ENCODE measurements at places on chromosomes 6 and 20.

- no peak for DNase-seq
These were observed 203.3 kb upstream of the PRDM1 start for GRCh38 chr6:105882828-105883227.

GRCh38 chr20:43961541-43962471 is 47.2 kb downstream of the TOX2 start:
- no peak for DNase-seq

- DNase-seq: no peak
These were observed 64.5 kb downstream of the GMPR start for GRCh38 chr6:16302721-16303552.

DNA sequence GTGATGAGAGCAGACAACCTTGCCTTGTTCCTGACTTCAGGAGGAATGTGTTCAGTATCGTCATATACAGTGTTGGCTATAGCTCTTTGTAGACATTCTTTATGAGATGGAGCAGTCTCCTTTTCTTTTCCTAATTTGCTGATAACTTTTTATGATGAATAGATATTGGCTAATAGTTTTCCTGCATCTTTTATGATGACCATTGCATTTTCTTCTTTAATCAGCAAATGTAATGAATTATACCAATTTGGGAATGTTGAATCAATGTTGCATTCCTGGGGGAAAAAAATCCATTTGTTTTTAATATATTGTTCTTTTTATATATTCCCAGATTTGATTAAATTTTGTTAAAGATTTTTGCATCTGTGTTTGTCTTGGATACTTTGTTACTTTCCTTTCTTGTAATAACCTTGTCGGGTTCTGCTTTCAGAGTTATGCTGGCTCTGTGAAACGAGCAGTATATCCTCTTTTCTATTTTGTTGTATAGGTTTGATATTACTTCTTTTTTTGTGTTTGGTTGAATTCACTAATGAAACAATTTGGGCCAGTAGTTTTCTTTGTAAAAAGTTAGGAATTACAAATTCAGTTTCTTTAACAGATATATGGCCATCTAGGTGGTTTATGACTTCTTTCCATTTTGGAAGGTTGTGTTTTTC is 23.9 kb downstream of the KDM1B start:
- no peak for DNase-seq

GRCh38 chr20:63009045-63009961 is 2.5 kb upstream of the BHLHE23 start:
- peak; percentile 94 for DNase-seq

- peak; percentile 42 for DNase-seq
These were observed 1.0 kb upstream of the SPATA2 start for GRCh38 chr20:49916146-49917002.

- no peak for DNase-seq
These were observed 17.5 kb downstream of the KIF16B start for GRCh38 chr20:16555754-16556153.

GRCh38 chr6:45423111-45423823 is 45.5 kb upstream of the SUPT3H start:
- peak; percentile 58 for DNase-seq

- DNase-seq: no peak
These were observed 32.3 kb upstream of the XRN2 start for GRCh38 chr20:21270806-21271205.

DNA sequence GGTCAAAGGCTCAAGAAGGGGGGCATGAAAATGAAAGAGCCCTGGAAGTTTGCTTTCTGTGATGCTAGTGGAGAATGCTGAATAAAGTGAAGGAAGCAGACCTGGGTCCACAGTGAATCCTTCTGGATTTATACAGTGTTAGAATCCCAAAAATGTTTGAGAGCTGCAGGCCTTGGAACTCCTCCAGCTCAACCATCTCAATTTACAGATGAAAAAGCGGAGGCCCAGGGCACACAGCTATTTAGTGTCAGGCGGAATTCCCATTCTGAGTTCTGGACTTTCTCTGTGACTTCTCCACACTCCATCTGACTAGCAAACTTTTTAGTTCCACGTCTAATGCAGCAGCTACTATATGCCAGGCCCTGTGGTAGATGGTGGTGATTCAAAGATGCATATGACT is 1.5 kb upstream of the PRSS35 start:
- no peak for DNase-seq

- no peak for DNase-seq
These were observed 208.6 kb upstream of the RNF217 start for GRCh38 chr6:124753562-124754105.

- no peak for DNase-seq
These were observed 12.6 kb upstream of the MPC1 start for GRCh38 chr6:166395351-166395750.

DNA sequence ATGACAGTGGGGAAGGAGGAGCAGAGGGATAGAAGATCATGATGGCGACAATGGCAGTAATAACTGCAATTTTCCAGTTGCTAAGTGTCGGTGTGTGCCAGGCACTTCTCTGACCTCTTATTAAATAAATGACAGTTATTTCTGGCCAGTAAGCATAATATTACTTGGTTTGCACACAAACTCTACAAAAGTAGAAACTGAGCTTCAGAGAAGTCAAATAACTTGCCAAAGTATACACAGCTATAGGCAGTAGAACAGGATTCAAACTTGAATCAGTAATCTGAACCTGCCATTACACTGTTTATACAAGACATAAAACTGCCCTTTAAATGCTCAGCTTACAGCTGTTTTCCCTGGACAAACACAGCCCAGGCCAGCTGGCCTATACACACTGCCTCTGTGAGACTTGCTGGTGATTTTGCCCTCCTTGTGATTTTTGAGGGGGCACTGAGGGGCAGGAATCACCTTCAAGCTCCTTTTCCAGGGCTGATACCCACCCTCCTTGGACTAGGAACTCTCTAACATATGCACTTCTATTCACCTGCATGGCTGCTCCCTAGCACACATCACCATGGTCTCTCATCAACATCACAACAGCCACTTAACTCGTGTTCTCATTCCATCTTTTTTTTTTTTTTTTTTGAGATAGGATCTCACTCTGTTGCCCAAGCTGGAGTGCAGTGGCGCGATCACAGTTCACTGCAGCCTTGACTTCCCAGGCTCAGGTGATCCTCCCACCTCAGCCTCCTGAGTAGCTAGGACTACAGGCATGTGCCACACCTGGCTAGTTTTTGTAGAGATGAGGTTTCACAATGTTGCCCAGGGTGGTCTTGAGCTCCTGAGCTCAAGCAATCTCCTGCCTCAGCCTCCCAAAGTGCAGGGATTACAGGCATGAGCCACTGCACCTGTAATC is 63.6 kb downstream of the SLC23A2 start:
- DNase-seq: no peak

DNA sequence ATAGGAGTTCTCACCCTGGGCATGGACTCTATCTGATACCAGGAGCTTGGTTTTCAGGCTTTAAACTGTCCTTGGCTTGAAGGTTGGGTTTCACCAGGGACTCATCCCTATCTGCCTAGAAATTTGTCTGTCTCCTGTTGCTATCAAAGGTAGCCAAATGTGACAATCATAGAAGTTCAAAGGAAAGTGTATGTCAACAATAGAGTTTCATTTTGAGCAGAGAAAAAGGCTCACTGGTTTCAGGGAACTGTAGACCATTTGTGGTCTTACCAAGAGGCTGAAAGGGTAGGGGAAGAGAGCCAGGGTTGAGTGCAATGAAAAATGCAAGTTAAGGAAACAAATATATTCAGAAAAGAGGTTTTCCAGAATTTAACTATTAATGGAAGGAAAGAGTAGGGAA is 966.8 kb upstream of the CITED2 start:
- no peak for DNase-seq

GRCh38 chr6:25703005-25703404 is 51.0 kb downstream of the SCGN start:
- DNase-seq: no peak

DNA sequence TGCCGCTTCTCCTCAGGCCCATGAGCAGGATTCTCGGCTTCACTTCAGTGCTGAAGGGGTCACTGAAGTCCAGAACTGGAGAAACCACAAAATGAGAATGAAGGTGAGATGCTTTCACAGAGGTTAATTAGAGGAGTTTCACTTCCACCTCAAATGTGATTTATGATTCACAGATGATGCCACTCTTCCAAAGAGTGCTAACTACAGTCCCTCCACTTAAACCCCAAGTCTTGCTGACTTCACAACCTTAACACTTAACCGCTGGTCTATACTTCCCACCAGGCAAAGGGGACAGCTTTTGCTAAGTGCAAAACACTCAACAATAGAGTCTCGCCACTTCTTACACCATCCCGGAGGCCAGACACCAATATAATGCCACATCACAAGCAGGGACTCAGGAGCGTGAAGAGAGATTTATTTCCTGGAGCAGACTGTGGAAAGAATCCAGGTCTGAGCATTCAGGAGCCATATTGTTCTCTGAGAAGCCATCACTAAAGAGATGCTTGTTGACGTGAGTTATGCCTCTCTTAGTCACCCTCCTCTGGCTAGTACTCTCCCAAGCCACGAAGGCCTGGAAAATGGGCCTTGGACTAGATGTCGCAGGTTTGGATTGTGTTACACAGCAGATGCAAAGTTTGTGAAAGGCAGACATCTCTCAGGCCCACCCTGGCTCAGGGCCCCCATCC is 24.4 kb downstream of the RRAGD start:
- no peak for DNase-seq

GRCh38 chr6:18491308-18492045 is 104.3 kb downstream of the RNF144B start:
- DNase-seq: no peak

GRCh38 chr6:167770291-167770955 is 56.3 kb upstream of the AFDN start:
- no peak for DNase-seq

- DNase-seq: no peak
These were observed 46.9 kb downstream of the PRDM1 start for GRCh38 chr6:106133040-106133439.

DNA sequence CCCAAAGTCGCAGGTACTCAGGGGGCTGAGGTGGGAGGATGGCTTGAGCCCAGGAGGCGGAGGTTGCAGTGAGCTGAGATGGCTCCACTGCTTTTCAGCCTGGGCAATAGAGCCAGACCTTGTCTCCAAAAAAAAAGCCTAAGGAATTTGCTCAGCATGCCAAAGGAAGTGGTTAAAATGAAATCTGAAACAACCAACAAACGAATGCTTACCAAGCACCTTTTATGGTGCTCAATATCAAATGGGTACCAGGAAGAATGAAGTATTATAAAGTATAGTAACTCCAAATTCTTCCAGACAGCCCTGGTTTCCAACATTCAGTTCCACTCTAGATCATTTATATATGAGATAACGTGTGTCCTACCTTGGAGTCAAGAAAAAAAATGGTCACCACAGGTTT is 14.0 kb downstream of the GMDS start:
- DNase-seq: peak; percentile 18

GRCh38 chr20:58481481-58482021 is 33.6 kb downstream of the APCDD1L start:
- DNase-seq: peak; percentile 95

DNA sequence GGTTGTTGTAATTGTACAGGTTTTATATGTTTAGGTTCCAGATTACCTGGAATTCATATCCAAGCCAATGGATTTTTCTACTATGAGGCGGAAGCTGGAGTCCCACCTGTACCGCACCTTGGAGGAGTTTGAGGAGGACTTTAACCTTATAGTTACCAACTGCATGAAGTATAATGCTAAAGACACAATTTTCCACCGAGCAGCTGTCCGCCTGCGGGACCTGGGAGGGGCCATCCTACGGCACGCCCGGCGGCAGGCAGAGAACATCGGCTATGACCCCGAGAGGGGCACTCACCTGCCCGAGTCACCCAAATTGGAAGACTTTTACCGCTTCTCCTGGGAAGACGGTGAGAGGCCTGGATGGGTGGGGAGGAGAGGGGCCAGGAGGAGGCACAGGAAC is 13.6 kb downstream of the BRPF3 start:
- DNase-seq: no peak

GRCh38 chr20:13110796-13111195 is 102.0 kb downstream of the SPTLC3 start:
- DNase-seq: no peak

DNA sequence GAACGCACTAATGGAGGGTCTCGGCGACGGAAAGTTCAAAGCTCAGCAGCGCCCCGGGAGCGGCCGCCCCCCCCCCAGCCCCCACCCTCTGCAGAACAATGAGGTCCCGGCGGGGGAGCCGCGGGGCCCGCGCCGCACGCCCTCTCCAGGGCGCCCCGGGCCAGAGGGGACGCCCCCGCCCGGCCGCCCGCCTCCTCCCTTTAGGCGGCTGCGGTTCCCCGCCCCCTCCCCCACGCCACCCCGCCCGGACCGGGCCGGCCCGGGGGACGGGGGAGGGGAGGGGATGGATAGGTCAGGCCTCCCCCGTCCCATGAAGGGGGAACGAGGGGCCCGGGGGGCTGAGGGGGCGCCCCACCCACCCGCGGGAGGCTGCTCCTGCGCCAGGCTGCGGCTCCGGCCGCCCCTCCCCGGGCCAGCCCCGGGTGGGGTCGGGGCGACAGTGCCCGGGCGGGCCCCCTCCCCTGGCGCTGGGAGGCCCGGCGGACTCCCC is 1.5 kb downstream of the NOL4L start:
- no peak for DNase-seq

DNA sequence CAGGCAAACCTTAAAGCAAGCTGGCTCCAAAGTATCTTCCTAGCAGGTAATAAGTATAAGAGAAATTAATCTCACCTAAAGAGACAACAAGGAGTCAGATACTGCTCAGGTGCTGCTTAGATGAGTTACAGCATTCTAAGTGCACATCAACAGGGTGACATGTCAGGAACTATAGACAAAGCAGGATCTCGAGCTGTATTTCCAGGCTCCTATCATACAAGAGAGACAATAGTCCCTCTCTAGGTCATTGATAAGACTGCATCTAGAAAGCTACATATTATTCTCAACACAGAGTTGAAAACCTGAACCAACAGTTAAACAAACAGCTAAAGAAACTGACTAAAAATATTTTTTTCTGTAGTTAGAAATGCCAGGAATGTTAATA is 3.9 kb downstream of the PTPRK start:
- DNase-seq: peak; percentile 18

GRCh38 chr20:25549843-25550477 is 35.4 kb downstream of the NINL start:
- DNase-seq: peak; percentile 44

- no peak for DNase-seq
These were observed 79.2 kb upstream of the MAP3K4 start for GRCh38 chr6:160912411-160912810.

- peak; percentile 96 for DNase-seq
These were observed 12.5 kb downstream of the ITPR3 start for GRCh38 chr6:33633462-33634158.

DNA sequence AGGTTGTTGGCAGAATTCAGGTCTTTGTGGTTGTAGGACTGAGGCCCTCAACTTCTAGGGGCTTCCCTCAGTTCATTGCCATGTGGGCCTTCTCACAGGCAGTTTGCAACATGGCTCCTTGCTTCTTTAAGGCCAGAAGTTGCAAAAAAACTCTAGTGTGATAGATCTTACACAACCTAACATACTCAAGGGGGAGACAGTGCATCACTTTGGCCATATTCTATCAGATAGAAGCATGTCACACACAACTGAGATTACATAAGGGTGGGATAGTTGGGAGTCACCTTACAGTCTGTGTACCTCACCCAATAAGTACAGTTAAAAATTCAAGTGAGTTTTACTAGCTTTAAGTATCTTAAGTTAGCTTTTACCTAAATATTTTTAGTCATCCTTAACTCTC is 1.6 kb downstream of the SIRPD start:
- no peak for DNase-seq

Data from AG20443 (cell line).